Activated CD8-positive, alpha-beta memory T cell treated with anti-CD3 and anti-CD28 coated beads for 1 hour (primary cell): ENCODE measurements at places on chromosomes 3 and 15.

DNA sequence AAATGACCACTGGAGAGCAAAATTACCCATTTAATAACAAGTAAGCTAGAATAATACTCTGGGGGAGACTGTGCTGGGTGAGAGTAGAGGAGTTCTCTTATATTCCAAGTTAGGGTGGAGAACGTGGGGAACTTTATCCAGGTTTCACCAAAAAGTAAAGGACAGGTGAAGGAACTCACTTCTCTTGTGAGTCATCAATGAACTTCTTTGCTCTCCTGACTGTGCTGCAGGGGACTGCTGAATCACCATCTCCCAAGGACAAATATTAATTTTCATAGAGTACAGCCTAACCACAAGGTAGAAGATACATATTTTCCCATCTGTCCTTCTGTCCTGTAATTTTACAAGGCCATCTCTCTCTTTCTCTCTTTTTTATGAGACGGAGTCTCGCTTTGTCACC is 8.3 kb upstream of the PDCD6IP start:
- DNase-seq = no peak

DNA sequence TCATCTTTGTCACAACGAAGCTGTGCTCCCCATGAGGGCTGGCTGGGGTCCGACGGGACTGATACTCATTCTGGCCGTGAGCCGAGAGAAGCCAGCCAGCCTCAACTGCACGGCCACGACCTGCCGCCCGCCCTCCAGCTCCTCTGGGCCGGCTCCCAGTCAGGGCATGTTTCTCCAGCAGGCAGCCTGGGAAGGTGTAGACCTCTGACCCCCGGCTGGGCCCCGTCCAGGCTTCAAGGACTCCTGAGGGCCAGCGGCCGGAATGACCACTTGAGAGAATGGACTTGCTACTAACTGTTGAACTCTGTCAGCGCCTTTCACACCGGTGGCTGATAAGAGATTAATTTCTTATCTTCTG is 18.1 kb upstream of the MUC4 start:
- DNase-seq = no peak

DNA sequence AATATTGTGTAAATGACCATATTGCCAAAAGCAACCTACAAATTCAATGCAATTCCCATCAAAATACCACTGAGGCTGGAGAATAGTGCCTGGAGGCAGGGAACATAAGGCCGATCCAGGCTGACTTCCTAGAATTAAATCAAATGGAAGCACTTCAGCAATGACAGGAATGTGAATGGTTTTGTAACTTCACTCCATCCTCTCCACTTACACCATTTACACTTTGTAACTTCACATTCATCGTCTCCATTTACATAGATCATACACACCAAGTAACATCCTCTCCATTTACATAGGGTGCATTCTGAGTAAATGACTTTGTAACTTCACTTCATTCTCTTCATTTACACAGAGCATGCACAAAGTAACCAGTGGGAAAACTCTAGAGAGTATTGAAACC is 11.6 kb downstream of the STRIT1 start:
- DNase-seq = no peak

DNA sequence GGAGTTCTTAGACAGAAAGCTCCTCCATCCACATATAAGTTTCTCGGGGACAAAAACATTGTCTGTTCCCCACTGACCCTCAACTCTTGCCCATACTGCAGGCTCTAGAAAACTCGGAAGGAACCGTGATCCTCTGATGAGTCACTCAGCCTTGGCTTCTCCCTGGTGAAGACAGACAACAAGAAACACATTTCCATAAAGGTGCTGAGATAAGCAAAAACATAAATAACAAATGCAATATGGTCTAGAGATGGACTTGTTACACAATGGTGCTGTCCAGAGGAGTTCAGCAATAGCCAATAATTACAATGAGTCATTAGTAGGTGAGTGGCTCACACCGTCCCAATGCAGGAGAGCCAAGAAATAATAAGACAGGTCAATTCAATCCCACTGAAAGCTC is 43.7 kb downstream of the MAGI1 start:
- DNase-seq = no peak

DNA sequence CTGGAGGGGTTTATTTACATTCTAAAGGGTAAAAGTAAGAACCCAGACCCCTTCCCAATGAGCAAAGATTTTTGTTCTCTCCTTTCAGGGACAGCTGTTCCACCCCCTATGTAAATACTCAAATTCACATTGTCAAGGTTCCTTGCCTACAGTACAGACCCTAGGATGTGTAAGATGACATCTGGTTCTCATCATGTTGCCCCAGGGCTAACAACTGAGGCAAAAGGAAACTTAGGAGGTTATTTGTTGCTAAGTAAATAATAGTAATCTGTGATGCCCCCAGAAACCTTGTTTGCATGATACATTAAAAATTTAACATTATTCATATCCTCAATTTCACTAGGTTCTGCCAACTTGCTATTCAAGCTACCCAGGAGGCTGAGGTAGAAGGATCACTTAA is 135.0 kb upstream of the CCNL1 start:
- no peak for DNase-seq

GRCh38 chr3:20240154-20240883 is 54.3 kb upstream of the SGO1 start:
- DNase-seq = no peak

- DNase-seq = no peak
Measured at GRCh38 chr3:182413061-182413460, 380.2 kb upstream of the ATP11B start.

GRCh38 chr3:52193065-52193464 is 4.9 kb upstream of the ALAS1 start:
- no peak for DNase-seq

GRCh38 chr15:91908391-91908790 is 54.9 kb downstream of the SLCO3A1 start:
- DNase-seq = no peak

- DNase-seq = no peak
Measured at GRCh38 chr3:14902719-14903118, 44.7 kb upstream of the NR2C2 start.

GRCh38 chr3:186567072-186567921 is at the start of gene TBCCD1:
TBCCD1 (minus strand) TSS chr3:186567339; CDS start chr3:186564329, 3,010 bp downstream.
- DNase-seq = peak; percentile 67

DNA sequence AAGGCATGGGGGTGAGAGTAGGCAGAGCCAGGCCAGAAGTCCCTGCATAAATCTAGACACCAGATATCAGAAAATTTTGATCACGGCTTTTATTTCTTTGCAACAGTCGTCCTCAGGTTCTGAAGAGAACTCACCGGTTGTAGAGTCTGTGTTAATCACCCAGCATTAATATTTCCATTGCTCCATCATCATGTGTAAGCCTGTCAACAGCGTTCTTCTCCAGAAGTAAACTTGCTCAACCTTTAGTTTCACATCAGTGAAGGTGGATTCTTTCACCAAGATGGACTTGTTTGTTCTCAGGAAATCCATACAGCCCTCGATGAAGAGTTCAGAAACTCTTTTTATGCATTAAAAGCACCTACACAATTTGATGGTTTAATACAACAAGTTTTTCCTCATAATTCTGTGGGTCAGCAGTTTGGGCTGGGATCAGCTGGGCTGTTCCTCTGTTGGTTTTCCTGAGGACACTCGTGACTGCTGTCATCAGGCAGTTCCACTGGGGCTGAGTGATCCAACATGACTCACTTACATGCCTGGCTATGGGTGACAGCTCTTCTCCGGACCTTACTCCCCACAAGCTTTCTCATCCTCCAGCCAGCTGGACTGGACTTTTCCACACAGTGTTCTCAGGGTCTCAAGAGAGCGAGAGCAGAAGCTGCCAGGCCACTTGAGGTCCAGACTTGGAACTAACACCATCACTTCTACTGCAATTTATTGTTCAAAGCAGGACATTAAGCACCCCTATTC is 303.4 kb downstream of the ZNF621 start:
- DNase-seq = no peak

DNA sequence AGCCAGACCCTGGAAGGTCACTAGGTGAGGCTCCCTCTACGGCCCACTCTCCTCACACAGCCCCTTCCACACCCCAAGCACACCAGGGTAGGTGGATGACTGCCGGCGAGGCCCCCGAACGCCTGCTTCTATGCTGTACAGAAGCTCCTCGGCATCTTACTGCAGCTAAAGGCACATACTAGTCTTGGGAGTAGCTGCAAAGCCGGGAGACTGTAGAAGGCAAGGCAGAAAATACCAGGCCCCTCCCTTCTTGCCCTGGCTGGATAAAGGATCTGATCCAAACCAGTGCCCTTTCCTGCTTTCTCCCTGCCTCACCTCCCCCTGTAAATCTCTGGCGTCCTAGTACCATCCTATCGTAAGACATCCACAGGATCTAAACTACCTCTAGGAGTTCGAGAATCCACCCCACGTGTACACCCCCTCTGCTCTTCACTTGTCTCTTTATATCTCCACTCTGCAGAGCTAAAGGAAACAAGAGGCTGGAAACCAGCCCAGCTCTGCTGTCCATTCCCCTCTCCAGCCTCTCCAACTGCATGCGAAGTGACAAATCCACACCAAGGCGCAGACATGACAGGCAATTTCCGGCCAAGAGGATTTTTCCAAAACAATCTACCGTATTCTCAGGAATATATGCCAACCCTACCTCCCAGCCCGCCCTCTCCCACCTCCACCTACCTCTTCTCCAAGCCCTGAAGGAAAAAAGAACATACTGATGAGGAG is 11.8 kb downstream of the TNK2 start:
- DNase-seq = no peak

- DNase-seq = no peak
Measured at GRCh38 chr3:42497009-42497731, 5.3 kb upstream of the VIPR1 start.

DNA sequence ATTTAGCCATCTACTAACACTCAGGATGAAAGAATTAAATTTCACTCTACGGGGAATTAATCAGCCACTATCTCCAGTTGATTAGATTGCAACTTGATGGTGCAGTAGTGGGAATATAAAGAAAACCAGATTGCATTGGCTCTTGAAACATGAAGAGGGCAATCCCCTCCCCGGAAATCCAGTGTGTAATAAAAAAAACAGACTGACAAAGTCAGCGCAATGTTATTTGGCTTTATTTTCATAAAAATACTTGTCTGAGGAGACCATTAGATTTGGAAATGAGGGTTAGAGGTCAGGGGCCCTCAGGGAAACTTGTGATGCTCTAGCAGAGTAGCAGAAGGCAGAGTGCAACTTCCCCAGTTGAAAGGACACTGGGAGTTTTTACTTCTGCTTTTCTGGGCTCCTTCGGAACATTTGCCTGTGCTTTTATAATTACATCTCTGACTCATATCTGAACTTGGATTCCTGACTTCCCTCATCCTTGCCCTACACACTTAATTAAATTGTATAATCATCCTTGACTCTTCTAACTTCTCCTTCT is 326.8 kb downstream of the TUSC7 start:
- DNase-seq = no peak
